Caco-2 (cell line): ENCODE measurements at places on chromosomes 6 and 20. TPM values are rescaled to one million over a fixed set of nuclear protein-coding genes. Genes with fewer than 3 reads are reported as not detected.

- H3K36me3 ChIP-seq, result no peaks in the 10 kb centered on the region
- H3K27ac ChIP-seq, result no peak overlapping the region
- H3K27me3 ChIP-seq, result no peaks in the 10 kb centered on the region
- H3K4me1 ChIP-seq, result no peaks in the 10 kb centered on the region
- H3K4me3 ChIP-seq, result no peak overlapping the region
- DNase-seq, result no peak
Observed at GRCh38 chr6:67127041-67127440, 1420.0 kb upstream of the EYS start.

Gene NFATC2
- total RNA-seq, result 20.8 and 22.4 TPM in 2 replicates

DNA sequence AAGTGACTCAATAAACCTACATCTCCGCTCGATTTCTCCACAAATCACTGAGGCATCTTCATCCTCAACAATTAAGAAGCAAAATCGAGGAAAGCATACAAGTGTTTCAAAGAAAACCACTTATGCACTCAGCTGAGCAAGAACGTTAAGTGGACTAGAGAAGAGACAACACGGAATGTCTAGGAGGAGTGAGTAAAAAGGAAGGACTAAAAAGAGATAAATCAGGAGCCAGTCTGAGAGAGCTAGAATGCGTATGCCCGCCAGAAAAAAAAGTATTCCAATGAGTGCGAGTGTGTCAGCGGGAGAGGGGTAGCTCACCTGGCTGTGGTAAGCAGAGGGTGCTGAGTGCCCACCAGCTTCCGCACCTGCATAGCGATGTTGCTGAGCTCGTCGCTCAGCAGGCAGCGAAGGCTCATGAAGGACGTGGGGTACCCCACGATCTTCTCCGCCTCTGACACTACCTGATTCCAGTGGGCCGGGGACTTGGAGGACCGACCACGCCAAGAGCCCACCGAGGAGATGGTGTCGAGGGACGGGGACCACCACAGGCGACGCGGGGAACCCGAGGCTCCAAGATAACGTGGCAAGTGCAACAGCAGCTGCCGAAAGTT lies 587 bp downstream of the PDSS2 start:
- H3K27ac ChIP-seq, result peak overlapping the region; percentile 89
- no peaks in the 10 kb centered on the region for H3K27me3 ChIP-seq
- no peaks in the 10 kb centered on the region for H3K4me1 ChIP-seq
- DNase-seq, result peak; percentile 39
- H3K4me3 ChIP-seq, result peak overlapping the region; percentile 85
- H3K36me3 ChIP-seq, result no peaks in the 10 kb centered on the region

- H3K36me3 ChIP-seq, result no peaks in the 10 kb centered on the region
- H3K27ac ChIP-seq, result no peak overlapping the region
- peaks cover 14% of the 10 kb centered on the region; the same call in 1 of the 2 replicates for H3K4me1 ChIP-seq
Observed at GRCh38 chr6:43481591-43482236, 4.3 kb downstream of the TJAP1 start.

Gene SEL1L2
- total RNA-seq, result not detected in 2 replicates

GRCh38 chr6:170296423-170296745 lies 5.5 kb upstream of the DLL1 start:
- peaks cover 7% of the 10 kb centered on the region for H3K27me3 ChIP-seq
- H3K4me3 ChIP-seq, result peak overlapping the region; percentile 64
- peaks cover 18% of the 10 kb centered on the region for H3K4me1 ChIP-seq
- no peak overlapping the region for H3K27ac ChIP-seq
- H3K36me3 ChIP-seq, result no peaks in the 10 kb centered on the region

DNA sequence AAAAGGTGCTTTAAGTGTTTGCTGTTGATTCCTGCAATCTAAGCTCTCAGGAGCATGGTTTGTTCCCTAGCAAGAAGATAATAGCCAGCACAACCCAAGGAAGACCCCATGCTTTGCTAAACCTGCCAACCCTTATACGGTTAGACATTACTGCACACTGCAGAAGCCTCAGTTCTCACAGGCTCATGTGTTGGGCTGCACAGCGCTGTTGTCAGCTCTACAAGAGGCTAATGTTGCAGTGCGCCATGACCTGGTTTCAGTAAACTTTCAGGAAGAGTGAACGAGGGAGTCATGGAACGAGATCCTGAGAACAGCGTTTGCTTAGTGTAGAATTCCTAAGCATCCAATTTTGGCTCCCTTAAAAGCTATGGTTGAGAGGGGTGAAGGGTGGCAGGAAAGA lies 218.5 kb downstream of the ARHGAP18 start:
- no peak overlapping the region for H3K27ac ChIP-seq
- no peak for DNase-seq
- no peaks in the 10 kb centered on the region for H3K36me3 ChIP-seq
- no peaks in the 10 kb centered on the region for H3K27me3 ChIP-seq
- no peak overlapping the region for H3K4me3 ChIP-seq

DNA sequence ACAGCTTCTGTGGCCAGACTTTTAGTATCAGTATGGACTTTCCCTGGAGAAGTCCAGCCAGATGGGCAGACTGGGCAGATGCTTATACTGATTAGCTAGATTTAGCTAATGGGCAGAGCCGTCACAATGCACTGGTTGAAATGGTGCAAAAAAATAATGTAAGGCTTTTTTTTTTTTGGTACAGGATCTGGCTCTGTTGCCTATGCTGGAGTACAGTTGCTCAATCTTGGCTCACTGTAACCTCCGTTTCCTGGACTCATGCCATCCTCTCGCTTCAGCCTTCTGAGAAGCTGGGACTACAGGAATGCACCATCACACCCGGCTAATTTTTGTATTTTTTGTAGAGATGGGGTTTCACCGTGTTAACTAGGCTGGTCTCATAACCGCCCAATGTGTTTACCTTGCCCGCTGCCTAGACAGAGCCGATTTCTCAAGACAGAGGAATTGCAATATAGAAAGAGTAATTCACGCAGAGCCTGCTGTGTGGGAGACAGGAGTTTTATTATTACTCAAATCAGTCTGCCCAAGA lies 16.4 kb upstream of the KIFC1 start:
- no peak for DNase-seq
- no peaks in the 10 kb centered on the region for H3K36me3 ChIP-seq
- H3K4me1 ChIP-seq, result peaks cover 7% of the 10 kb centered on the region; the same call in 1 of the 2 replicates
- H3K27me3 ChIP-seq, result no peaks in the 10 kb centered on the region

DNA sequence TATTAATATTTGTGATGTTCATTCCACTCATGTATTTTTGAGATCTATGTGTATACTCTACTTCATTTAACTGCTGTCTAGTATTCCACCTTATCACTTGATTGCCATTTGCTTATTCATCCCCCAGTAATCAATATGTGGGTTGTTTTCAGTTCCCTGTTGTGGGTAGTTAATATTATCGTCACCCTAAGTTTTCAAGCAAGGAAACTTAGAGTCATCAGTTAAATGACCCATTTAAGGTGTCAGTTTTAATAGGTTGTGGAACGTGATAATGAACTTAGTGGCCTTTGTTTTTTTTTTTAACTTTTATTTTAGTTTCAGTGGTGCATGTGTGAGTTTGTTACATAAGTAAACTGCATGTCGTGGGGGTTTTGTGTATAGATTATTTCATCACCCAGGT lies 90.3 kb downstream of the SLC24A3 start:
- no peaks in the 10 kb centered on the region for H3K36me3 ChIP-seq
- H3K27ac ChIP-seq, result no peak overlapping the region
- no peak overlapping the region for H3K4me3 ChIP-seq
- no peak for DNase-seq
- no peaks in the 10 kb centered on the region for H3K27me3 ChIP-seq

DNA sequence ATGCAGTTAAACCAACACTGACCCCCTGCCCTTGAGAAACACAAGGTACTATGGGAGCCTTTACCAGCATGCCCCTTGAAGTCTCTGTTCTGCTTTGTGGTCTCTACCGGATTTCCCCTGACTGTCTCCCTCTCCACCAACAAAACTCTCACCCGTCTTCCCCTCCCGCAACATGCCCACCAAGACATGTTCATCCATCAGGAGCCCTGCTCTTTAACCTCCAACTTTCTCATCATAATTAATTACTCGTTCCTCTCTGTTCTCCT lies 1.1 kb downstream of the ZNF165 start:
- peaks cover 3% of the 10 kb centered on the region for H3K36me3 ChIP-seq
- DNase-seq, result no peak
- H3K27ac ChIP-seq, result peak overlapping the region; percentile 92
- H3K4me3 ChIP-seq, result peak overlapping the region; percentile 58
- H3K4me1 ChIP-seq, result peaks cover 3% of the 10 kb centered on the region; the same call in 1 of the 2 replicates
- H3K27me3 ChIP-seq, result no peaks in the 10 kb centered on the region
